ENCODE measurements at places on chromosomes 4 and X.

DNA sequence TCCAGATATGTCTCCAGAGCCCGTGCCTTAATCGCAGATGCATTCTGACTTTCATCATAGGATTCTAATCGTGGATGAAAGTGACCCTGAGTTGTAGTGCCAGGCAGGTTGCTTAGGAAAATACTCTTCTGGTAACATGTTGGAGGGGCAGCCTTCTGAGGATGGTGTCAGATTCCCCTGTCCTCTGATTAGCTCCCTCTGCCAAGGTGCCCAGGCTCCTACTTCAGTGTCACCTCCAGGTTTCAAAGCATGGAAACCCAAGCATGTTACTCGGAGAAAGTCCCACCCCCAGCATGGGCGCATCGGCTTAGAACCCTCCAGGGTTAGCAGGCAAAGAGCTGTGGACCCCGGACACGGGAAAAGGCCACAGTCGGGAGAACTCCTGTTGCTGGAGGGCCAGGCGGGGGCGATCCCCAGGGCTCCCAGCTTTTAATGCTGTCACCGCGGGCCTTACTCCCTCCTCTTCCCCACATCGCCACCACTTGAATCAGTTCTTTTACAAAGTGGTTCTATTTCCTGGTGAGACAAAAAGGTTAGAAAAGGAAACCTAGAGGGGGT lies 44.5 kb downstream of the TRIM2 start:
- DNase-seq, result no peak

- DNase-seq, result no peak
Measured at GRCh38 chr4:127448986-127449385, 183.8 kb upstream of the INTU start.

DNA sequence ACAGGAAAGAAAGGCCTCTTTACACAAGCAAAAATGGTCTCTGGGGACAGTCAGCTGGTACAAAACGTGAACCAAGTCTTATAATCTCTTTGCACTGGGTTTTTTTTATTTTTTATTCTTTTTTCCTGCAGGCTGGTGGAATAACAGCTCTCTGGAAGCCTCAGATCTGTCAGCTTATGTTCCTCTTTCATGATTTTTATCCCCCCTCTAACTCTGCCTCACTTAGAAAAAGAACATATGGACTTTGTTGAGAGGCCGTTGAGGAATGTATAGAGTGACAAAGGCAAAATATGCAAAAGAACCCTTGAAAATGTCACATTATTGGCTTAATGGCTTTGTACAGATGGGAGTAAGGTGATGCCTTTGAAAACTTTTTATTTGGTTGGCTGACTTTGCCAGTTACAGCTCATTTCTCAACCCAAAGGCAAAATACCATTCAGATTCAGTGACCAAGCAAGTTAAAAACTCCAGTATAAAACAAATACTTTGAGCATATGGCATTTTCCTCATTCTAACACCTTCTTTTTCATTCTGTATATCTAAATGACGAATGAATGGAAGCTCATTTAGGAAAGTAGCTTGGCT lies 111.1 kb downstream of the RNF150 start:
- no peak for DNase-seq

GRCh38 chrX:48648336-48648751 lies 35.3 kb upstream of the WAS start:
- DNase-seq, result no peak

GRCh38 chr4:145487631-145488030 lies 6.0 kb downstream of the SMAD1 start:
- no peak for DNase-seq

- DNase-seq, result no peak
Measured at GRCh38 chr4:108427946-108428485, 192.4 kb upstream of the RPL34 start.

DNA sequence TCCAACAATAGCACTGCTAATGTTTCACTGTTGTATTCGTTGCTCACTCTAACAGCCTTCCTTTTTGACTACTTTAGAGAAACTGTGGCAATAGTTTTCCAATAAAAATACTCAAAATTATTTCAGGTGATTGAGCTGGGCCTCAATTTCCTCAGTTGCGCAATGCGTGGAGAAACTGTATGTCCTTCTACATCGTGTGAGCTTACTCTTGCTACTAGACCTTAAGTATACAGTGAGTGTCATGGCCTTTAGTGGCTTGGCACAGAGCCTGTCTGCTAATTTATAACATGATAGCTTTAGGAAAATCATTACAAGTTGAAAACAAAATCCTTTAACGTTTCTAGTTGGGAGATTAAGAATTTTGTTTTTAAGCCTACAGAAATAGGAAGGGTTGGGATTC lies 114.5 kb downstream of the COL4A6 start:
- DNase-seq, result no peak

- no peak for DNase-seq
Measured at GRCh38 chrX:69309074-69309792, 144.0 kb upstream of the PJA1 start.

- DNase-seq, result no peak
Measured at GRCh38 chr4:118290951-118291350, 61.9 kb downstream of the PRSS12 start.

DNA sequence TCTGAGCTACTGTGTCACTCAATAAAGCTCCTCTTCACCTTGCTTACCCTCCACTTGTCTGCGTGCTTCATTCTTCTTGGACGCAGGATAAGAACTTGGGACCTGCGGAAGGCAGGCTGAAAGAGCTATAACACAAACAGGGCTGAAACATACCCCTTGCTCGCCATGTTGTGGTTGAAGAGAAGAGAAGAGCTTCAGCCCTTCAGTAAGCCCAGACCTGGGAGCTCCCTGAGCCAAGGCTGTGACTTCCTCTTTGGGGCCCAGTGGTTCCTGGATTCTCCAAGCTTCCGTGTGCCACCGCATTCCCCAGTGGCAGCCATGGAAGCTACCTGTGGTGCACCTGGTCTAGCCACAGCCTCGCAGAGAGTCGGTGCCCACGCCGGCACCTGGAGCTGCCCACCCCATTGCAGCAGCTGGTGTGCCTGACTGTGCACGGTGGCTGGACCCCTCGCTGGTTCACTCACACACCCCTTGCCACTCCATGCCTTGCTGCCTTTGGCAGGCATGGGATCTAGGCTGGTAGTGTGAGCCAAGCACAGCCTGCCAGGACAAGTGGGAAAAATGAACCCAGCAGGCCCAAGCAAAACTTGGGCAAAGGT lies 160.6 kb downstream of the EVC2 start:
- DNase-seq, result no peak

GRCh38 chr4:24544208-24544988 lies 40.0 kb downstream of the DHX15 start:
- no peak for DNase-seq

- no peak for DNase-seq
Measured at GRCh38 chr4:125917559-125917958, 602.8 kb downstream of the FAT4 start.

GRCh38 chr4:183469936-183470335 lies 25.5 kb downstream of the CDKN2AIP start:
- DNase-seq, result no peak

GRCh38 chr4:27046851-27047250 lies 186.2 kb downstream of the STIM2 start:
- DNase-seq, result no peak

DNA sequence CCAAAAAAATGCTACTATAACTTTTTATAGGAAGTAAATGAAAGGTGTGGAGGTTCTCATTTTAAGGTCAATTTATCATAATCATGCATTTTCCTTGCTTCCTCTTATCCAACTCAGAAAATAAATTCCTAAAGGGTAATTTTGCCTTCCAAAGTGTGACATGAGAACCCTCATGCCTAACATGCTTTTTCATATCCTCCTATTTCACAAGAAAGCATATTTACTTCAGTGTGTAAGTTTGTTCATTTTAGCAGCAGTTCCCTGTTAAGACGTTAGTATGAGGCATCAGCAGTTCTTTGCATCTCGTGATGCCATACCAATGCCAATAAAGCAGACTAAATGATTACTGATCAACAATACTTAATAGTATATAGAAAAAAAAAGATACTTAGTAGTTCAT lies 18.4 kb downstream of the WDFY3 start:
- DNase-seq, result no peak

GRCh38 chrX:154082396-154083125 lies 15.0 kb downstream of the MECP2 start:
- no peak for DNase-seq

DNA sequence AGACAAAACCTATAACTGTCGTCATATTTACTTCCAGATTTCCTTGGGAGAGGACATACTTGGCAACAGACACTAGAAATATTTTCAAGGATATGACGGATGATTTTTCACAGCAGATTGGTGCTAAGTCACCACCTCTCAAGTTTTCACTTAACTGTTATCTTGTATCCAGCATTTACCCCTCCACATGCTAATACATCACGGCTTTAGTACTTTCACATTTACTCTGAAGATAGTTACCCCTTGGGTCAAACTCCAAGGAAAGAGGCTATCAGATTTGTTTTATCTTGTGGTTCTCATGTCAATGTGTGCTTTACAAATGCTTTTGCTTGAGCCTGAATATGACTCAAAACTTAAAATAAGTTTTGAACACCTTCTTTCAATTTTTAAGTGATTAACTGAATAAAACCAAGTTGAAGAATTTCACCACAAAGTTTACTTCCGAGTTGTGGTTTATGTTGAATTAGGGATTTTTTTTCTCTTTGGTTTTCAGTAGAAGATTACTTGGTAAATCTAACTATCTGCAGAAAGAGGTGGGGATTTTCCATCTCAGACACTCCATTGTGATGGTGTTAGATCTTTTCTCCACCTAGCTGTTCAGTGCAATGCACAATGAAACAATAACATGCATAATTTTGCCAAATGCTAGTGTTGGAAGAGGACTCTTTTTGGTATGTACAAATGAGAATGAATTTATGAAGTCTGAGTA lies 75.4 kb upstream of the FAT1 start:
- no peak for DNase-seq

GRCh38 chr4:87465739-87466366 lies 43.5 kb downstream of the NUDT9 start:
- peak; percentile 7 for DNase-seq

GRCh38 chrX:132751063-132751690 lies 207.3 kb downstream of the HS6ST2 start:
- no peak for DNase-seq

- no peak for DNase-seq
Measured at GRCh38 chrX:50865311-50865710, 45.2 kb upstream of the BMP15 start.

DNA sequence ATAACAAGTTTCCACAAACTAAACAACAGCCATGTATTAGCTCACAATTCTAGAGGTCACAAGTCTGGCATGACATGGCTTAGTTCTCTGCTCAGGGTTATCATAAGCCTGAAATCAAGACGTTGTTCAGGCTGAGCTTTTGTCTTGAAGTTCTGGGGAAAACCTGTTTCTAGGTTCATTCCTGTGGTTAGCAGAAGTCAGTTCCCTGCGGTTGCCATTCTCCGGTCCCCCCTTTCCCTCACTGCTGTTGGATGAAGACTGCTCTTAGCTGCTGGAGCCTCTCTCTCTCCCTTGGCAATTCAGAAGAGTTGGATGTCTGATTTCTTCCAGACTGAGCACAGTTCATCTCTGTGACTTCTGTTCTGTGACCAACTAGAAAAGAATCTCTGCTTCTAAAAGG lies 962.6 kb downstream of the PCDH7 start:
- no peak for DNase-seq

DNA sequence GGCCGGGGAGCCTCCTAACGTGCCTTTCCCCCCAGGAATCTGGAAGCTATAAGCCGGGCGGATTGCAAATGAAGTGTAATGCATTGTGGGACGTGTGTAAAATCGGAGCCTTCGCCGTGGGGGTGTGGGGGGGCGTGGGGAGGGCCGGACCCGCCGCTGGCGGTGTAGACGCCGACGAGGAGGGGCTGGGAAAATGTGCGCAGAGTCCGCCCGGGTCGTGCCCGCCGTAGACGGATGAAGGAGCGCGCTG lies 1.3 kb downstream of the STOX2 start:
- no peak for DNase-seq

GRCh38 chr4:54543088-54543795 lies 114.5 kb upstream of the KIT start:
- DNase-seq, result no peak

GRCh38 chr4:48960988-48961635 lies 25.0 kb upstream of the CWH43 start:
- no peak for DNase-seq

DNA sequence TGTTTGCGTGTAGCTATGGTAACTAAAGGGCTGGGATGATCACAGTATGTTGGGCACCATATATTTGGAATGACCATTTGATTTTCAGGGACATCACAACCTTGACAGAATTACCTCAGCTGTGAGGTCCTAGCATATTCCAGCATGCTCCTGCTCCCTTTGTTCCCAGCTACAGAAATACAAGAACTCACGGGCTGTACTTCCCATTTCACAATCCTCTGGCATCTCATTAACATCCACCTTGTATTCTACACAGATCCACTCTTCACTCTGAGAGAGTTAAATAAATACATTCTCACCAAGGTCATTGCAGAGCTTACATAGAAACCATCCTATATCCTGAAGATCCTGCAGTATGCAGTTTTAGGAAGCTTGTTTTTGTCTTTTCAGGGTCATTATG lies 169.7 kb downstream of the FRMPD4 start:
- no peak for DNase-seq

DNA sequence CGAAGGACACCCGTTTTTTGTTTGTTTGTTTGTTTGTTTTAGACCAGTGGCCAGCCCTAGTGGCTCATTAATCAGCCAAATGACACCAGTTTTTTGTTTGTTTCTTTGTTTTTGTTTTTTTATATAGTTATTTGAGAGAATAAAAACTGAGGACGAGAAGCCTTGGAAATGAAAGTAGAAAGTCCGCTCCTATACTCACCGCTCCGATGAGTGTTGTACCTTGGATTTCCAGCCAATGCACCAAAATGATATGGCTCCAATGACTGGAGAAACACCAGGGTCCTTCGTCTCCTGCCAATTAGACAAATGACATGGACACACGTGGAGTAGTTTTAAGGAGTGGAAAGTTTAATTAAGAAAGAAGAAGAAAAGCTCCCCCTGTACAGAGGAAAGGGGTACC lies 87.9 kb downstream of the ZXDA start:
- no peak for DNase-seq

DNA sequence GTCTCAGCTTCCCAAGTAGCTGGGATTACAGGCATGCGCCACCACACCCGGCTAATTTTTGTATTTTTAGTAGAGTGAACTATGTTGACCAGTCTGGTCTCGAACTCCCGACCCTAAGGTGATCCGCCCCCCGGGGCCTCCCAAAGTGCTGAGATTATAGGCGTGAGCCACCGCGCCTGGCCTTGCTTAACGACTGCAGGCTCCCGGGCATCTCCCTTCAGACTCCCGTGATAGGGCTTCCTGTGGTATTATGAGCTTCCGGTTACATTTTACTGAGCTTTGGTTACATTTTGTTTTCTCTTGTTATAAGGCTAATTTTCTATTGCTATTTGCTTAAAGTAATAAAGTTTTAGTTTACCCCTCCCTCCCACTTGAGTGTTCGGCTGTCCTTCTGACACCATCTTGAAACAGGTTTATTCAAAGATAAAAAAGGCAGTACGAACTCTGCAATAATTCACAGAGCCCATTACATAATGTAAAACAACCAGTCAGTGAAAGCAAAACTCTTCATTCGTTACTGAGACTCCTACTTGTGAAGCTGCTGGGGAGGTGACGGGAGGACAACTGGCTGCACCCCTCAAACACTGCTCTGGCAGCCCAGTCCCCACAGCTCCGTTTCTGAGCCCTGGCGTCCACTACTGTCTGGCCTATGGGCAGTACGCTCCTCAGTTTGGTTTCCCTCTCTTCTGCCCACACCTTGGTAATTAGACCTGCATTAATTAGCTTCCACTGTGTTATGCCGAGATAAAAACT lies 795.7 kb upstream of the SLIT2 start:
- DNase-seq, result no peak

- DNase-seq, result no peak
Measured at GRCh38 chr4:109691411-109691920, 11.8 kb downstream of the CASP6 start.

All from stimulated activated CD4-positive, alpha-beta T cell treated with anti-CD3 and anti-CD28 coated beads, Interleukin-12 subunit alpha, Interleukin-12 subunit beta, amount 100 ng/mL, for 48 hours (primary cell).